ENCODE measurements at places on chromosomes 13 and 19. TPM values are rescaled to one million over a fixed set of nuclear protein-coding genes. Genes with fewer than 3 reads are reported as not detected.

PSG7 gene
- not detected for polyA plus RNA-seq

PDX1 gene
- polyA plus RNA-seq: not detected

C2CD4C gene
- 0.77 TPM for polyA plus RNA-seq

MBD3L2B gene
- polyA plus RNA-seq: not detected

ATP13A1 gene
- 35.5 TPM for polyA plus RNA-seq

TRIM28 gene
- 282 TPM for polyA plus RNA-seq

DNA sequence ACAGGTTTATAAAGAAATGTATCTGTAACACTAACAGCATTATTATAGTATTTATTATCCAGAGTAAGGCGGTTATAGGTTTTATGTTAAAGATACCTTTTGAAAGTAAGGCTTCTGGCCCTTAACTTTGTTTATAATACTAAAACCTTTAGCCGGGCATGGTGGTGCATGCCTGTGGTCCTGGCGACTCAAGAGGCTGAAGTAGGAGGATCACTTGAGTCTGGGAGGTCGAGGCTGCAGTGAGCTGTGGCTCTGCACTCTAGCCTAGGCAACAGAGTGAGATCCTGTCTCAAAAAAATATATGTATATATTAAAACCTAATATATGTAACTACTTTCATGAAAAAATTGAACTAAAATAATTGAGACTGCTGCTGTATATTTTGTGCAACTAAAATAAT, 98.7 kb upstream of the KLF5 start:
- no peak for DNase-seq

GRCh38 chr19:52691737-52692136, 43.1 kb downstream of the ZNF611 start:
- no peak for DNase-seq

DNA sequence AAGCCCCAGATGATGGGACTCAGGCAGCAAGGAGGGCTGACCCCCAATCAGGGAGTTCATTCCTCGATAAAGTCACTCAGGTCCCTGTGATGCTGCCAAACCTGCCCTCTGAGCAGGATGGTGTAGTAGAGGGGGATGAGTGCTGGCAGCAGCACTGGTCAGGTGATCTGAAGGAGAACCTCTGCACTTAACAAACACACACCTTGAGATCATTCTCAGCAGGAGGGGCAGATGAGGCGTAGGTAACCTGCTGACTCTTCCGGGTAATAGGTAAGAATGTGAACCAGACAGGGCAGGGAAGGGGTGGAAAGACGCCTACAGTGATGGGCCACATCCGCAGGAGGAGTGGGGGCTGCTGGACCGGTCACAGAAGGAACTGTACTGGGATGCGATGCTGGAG, 3.2 kb downstream of the ZNF446 start:
- no peak for DNase-seq

- DNase-seq: no peak
Measured at GRCh38 chr19:37920591-37921450, 13.8 kb downstream of the SIPA1L3 start.

DNA sequence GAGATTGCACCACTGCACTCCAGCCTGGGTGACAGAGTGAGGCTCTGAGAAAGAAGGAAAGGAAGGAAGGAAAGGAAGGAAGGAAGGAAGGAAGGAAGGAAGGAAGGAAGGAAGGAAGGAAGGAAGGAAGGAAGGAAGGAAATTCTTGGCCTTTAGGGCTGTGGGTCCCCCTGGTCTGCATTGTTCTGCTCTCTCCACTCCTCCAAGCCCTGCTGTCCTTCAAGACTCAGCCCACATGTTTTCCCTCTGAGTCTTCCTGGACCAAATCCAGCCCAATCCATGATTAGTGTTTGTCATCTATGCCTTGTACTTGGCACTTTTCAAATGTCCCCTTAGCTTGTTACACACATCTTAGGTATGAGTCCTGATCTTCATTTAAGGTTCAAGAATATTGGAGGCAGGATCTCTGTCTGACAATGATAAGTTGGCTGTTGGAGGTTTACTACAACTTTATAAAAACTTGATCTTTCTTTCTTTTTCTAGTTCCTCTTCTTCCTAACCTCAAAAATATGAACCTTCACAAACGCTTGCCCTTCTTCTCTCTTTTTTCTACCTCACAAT, 48.8 kb upstream of the INTS6 start:
- no peak for DNase-seq

- no peak for DNase-seq
Measured at GRCh38 chr19:1523412-1524286, at the start of gene PLK5. PLK5 (plus strand) TSS chr19:1524077; CDS start chr19:1526997, 2,920 bp downstream.

- DNase-seq: no peak
Measured at GRCh38 chr13:114069376-114070097, 62.9 kb downstream of the RASA3 start.

DNA sequence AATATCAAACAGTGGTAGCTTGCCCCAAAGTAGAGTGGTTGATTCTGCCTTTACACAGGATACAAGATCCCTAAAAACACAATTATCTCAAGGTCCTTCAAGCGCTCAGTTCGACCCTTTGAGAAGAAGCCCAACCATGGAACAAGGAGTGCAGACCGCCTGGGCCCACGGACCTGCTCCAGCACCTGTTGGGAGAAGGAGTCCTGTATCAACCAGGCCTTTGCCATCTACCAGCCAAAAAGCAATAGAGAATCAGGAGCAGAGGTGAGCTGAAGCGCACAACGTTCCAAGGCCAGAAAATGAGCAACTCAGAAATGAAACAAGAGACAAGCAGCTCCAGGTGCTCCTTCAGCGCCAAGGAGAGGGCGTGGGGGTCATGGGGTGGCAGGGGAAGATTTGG, 6.3 kb upstream of the LILRB3 start:
- DNase-seq: no peak

- DNase-seq: no peak
Measured at GRCh38 chr13:48505597-48506091, 27.2 kb downstream of the RCBTB2 start.

DNA sequence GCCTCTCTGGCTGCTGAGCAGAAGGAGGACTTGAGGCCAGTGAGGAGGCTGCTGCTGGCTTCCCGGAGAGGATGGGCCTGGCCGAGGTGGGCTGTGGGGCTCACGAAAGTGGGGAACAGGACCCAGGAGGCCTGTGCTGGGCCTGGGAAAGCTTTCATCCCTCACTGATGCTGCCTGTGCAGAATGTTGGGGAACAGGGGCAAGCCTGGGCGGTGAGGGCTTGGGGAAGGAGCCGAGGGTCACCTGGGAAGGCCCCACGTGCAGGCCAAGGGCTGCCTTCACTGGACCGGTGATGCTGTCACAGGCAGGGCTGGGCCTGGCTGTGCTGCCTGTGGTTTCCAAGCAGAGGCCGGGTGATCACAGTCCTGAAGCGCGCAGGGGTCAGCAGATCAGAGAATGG, 9.4 kb downstream of the AP1M1 start:
- no peak for DNase-seq
